ENCODE measurements at places on chromosomes 12 and 14. TPM values are rescaled to one million over a fixed set of nuclear protein-coding genes. Genes with fewer than 3 reads are reported as not detected.

Gene MUCL1
- not detected for total RNA-seq

Gene TPCN1
- total RNA-seq, result 25.0 TPM

Gene KRT73
- not detected for total RNA-seq

Gene RD3L
- not detected for total RNA-seq

Gene FOXJ2
- total RNA-seq, result 19.3 TPM
